ENCODE measurements at places on chromosomes 4 and X. TPM values are rescaled to one million over a fixed set of nuclear protein-coding genes. Genes with fewer than 3 reads are reported as not detected.

The GALNTL6 gene
- total RNA-seq: 0.67 TPM

The TMEM144 gene
- 5.6 TPM for total RNA-seq

- peaks cover 6% of the 10 kb centered on the region for H3K4me1 ChIP-seq
- DNase-seq: no peak
- no peak overlapping the region for H3K4me3 ChIP-seq
- H3K36me3 ChIP-seq: no peaks in the 10 kb centered on the region
- no peak overlapping the region for H3K27ac ChIP-seq
- H3K27me3 ChIP-seq: no peaks in the 10 kb centered on the region
Observed at GRCh38 chr4:121408-122084, 2.8 kb upstream of the ZNF718 start.

DNA sequence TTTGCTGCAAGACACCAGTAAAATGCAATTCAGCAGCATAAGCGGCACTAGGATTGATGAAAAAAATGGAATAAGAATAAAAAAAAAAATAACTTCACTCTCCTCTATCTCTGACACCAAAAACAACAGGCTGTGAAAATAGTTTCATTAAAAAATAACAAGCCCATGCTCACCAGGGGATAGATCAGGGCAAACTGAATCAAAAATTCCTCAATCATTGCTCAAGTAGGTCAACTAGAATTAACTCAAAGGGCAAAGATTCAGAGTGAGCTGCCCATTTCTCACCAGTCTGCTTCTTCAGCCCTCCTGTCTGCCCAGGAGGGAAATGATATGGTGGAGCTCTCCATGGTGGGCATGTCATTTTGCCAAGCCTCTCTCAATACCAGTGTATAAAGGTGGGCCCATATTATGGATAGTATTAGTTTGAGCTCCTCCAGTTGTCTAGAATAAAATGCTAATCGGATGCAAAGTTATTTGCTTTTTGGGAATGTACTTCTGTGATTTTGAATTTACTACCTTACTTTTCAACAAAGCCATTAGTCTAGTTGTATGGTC, 153.9 kb downstream of the UNC5C start:
- H3K4me1 ChIP-seq: no peaks in the 10 kb centered on the region
- H3K27me3 ChIP-seq: no peaks in the 10 kb centered on the region
- H3K4me3 ChIP-seq: no peak overlapping the region
- H3K27ac ChIP-seq: no peak overlapping the region

The FABP2 gene
- not detected for total RNA-seq

The YTHDC1 gene
- total RNA-seq: 87.3 TPM

The CXCL10 gene
- total RNA-seq: 12.9 TPM

- no peak for DNase-seq
- no peaks in the 10 kb centered on the region for H3K4me1 ChIP-seq
- H3K4me3 ChIP-seq: no peak overlapping the region
- no peak overlapping the region for H3K27ac ChIP-seq
- no peaks in the 10 kb centered on the region for H3K36me3 ChIP-seq
Observed at GRCh38 chrX:41257801-41258200, 76.2 kb upstream of the DDX3X start.

DNA sequence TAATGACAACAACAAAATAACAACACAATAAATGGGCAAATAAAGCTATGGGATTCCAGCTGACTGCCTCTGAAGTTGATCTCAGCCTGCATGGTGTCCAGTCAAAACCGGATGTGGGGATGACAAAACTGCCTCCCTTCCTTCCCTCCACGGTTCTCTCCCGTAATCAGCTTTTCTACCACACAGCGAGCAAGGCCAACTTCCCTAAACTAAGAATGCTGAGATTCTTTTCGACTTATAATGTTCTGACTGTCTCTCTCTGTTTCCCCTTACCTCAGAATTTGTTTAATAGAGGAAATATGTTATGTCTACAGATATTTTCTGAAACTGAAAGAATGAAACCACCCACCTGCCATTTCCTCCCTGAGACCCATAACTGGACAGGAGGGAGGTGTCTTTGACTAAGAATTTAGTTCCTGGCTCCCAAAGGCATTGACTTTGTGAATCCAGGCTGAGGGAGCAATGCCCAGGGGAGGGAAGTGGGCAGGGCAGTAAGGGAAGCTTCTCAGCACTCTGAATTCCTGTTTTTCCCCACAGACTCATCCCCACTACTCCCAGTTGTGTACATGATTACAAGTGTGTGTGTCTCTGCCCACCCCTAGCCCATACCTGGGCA, 1.0 kb upstream of the TLR1 start:
- DNase-seq: no peak
- H3K27me3 ChIP-seq: no peaks in the 10 kb centered on the region
- peak overlapping the region; percentile 27 for H3K27ac ChIP-seq
- peak overlapping the region; percentile 8 for H3K4me3 ChIP-seq

- no peaks in the 10 kb centered on the region for H3K36me3 ChIP-seq
- no peak overlapping the region for H3K4me3 ChIP-seq
- DNase-seq: no peak
Observed at GRCh38 chrX:9308426-9308825, 156.4 kb upstream of the TBL1X start.

The ADGRL3 gene
- total RNA-seq: 29.6 TPM

- no peak overlapping the region for H3K27ac ChIP-seq
- H3K4me3 ChIP-seq: peak overlapping the region; percentile 53
- H3K36me3 ChIP-seq: no peaks in the 10 kb centered on the region
- DNase-seq: peak; percentile 65
Observed at GRCh38 chr4:110586131-110586850, 36.6 kb downstream of the PITX2 start.

Measured in astrocyte (in vitro differentiated cells and primary cell).